Spleen (tissue), 13 donors: ENCODE measurements at places on chromosomes 7 and 10. TPM values are rescaled to one million over a fixed set of nuclear protein-coding genes. Genes with fewer than 3 reads are reported as not detected.

Gene SLC26A3
- total RNA-seq: not detected

Gene DGKI
- 0.57 TPM for total RNA-seq

Gene DPP6
- 1.4 TPM for total RNA-seq

Gene PDE6C
- not detected for total RNA-seq

Gene LIPJ
- 0.10 TPM for total RNA-seq

Gene UCN3
- total RNA-seq: not detected

Gene CDNF
- total RNA-seq: 1.6 TPM

GRCh38 chr7:2757904-2758672, 70.1 kb downstream of the AMZ1 start:
- no peaks in the 10 kb centered on the region for H3K27me3 ChIP-seq
- H3K4me3 ChIP-seq: no peak overlapping the region
- peaks cover 45% of the 10 kb centered on the region for H3K4me1 ChIP-seq
- no peak for DNase-seq
- peaks cover 21% of the 10 kb centered on the region for H3K36me3 ChIP-seq

- H3K4me3 ChIP-seq: no peak overlapping the region
- no peaks in the 10 kb centered on the region for H3K27me3 ChIP-seq
- DNase-seq: no peak
- no peaks in the 10 kb centered on the region for H3K36me3 ChIP-seq
These were observed 108.5 kb downstream of the FAM107B start for GRCh38 chr10:14665865-14666857.

GRCh38 chr10:62451611-62451975, 77.4 kb downstream of the ZNF365 start:
- no peaks in the 10 kb centered on the region for H3K36me3 ChIP-seq
- H3K4me1 ChIP-seq: peaks cover 25% of the 10 kb centered on the region
- DNase-seq: no peak
- H3K27me3 ChIP-seq: no peaks in the 10 kb centered on the region
- no peak overlapping the region for H3K4me3 ChIP-seq

DNA sequence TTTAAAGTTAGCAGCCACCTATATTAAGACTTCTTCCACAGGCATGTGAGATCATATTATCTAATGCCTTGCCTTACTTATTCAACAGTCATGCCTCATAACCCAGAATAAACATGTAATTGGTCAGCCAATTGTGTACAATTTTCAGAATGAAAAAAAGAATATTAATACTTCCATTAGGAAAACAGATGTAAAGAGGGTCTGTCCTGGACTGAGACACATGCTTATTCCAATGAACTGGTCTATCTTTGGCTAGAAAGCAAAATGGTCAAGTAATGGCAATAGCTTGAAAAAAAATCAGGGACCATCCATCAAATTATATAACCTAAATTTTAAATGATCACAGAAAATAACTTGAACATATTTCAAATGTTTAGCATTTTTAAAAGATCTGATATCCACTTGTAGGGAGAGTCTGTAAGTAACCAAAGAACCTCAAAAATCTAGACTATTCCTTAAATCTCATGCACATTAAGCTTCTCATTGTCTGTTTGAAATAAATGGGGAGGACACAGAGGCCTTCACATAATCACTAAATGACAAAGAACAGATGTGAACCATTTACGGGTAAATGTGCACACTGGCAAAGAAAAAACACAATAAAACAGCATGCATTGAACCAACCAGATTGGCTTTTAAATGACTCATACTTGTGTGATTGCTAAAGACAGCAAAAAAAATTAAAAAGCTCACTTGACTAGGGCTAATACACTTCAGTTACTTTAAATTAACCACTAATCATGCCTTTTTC, 568.8 kb upstream of the PCDH15 start:
- H3K27ac ChIP-seq: no peak overlapping the region
- H3K4me3 ChIP-seq: no peak overlapping the region
- H3K4me1 ChIP-seq: no peaks in the 10 kb centered on the region
- H3K36me3 ChIP-seq: no peaks in the 10 kb centered on the region

- H3K4me3 ChIP-seq: no peak overlapping the region
- H3K36me3 ChIP-seq: no peaks in the 10 kb centered on the region
- DNase-seq: no peak
These were observed 95.2 kb upstream of the ZNF716 start for GRCh38 chr7:57354679-57355338.

- H3K27me3 ChIP-seq: no peaks in the 10 kb centered on the region
- no peaks in the 10 kb centered on the region for H3K36me3 ChIP-seq
- DNase-seq: no peak
- H3K27ac ChIP-seq: no peak overlapping the region
These were observed 474.6 kb upstream of the FZD8 start for GRCh38 chr10:36116731-36117130.

DNA sequence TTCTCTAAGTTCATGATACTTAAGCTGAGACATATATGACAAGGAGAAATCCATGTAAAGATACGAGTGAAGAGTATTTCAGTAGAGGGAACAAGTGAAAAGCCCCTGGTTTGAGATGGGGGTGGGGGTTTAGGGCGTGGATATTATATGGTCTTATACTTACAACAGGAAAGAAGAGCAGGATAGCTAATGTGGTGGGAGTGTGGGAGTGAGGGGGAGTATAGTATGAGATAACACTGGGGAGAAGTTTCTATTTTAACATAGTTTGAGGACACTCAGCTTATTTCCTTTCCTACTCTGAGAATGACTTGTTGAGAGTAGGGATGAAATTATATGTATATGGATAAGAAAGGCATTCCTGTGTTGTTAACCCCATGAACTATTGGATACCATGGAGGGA, 36.5 kb downstream of the MCU start:
- no peak for DNase-seq
- H3K27me3 ChIP-seq: no peaks in the 10 kb centered on the region
- no peak overlapping the region for H3K27ac ChIP-seq
- no peaks in the 10 kb centered on the region for H3K36me3 ChIP-seq
- no peaks in the 10 kb centered on the region for H3K4me1 ChIP-seq
- no peak overlapping the region for H3K4me3 ChIP-seq

DNA sequence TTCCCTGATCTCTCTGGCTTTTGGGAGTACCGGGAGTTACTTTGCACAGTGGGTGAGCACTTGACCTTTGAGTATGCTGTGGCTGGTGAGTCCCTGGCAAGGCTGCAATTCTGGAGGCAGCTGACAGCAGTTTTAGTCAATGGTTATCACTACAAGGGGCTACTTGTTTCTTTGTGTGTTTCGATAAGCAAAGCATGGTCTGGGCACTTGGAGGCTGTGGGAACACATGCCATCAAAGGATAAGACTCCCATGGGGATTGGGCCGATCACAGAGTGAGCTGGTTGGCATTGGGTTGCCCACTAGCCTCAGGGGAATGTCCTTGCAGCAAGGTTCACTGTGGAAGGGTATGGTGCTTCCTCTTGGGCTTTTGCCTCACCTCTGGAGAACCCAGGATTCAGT, 208.2 kb downstream of the SNX13 start:
- H3K27ac ChIP-seq: no peak overlapping the region
- no peaks in the 10 kb centered on the region for H3K4me1 ChIP-seq
- no peak for DNase-seq
- H3K4me3 ChIP-seq: no peak overlapping the region

DNA sequence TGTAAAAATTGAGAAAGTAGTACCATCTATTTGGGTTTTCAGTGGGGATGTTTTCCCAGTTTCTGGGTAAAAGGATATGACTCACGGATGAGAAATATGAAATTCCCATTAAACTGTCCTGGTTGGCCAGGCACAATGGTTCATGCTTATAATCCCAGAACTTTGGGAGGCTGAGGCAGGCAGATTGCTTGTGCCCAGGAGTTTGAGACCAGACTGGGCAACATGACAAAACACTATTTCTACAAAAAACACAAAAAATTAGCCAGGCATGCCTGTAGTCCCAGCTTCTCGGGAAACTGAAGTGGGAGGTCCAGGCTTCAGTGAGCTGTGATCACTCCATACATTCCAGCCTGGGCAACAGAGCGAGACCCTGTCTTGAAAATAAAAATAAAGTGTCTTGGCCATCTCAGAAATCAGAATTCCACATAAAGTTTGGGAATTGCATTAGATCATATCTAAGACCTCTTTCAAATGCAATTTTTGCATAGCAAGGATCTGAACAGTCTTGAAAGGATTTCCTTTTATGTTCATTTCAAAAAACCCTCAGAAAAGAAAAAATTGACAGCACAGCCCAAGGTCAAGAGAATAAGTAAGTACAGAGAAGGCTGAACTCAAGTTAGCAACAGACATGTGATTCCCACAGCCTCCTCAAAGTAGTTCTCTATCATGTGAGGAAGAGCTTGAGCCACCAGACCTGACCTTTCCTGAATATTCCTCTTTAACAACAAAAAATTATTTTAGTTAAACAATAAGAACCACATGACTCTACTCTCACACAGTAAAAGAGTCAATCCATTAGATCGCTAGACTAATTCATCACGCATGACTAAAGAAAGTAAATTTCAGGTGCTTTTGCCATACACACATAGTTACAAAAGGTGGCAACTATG, 141.5 kb upstream of the CAV2 start:
- no peaks in the 10 kb centered on the region for H3K4me1 ChIP-seq
- no peak for DNase-seq
- H3K27me3 ChIP-seq: no peaks in the 10 kb centered on the region

DNA sequence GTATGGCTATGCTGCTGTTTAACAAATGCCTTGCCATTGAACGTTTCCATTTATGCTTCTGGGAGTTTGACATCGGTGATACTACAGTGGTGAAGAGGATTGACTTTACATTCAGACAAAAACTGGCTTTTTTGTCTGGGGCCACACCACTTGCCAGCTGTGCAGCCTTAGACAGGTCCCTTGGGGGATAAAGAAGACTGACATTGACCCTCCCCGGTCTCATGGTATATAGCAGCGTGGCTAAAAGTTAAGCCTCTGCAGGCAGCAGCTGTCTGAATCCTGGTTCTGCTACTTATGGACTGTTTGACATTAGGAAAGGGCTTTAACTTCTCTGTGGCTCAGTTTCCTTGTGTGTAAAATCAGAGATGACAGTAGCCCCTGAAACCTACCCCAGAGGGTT, 42.0 kb upstream of the PTF1A start:
- H3K36me3 ChIP-seq: no peaks in the 10 kb centered on the region
- H3K27me3 ChIP-seq: no peaks in the 10 kb centered on the region
- no peak for DNase-seq
- H3K27ac ChIP-seq: no peak overlapping the region
- H3K4me1 ChIP-seq: no peaks in the 10 kb centered on the region
- no peak overlapping the region for H3K4me3 ChIP-seq

- peaks cover 38% of the 10 kb centered on the region for H3K4me1 ChIP-seq
- no peak overlapping the region for H3K4me3 ChIP-seq
- H3K36me3 ChIP-seq: no peaks in the 10 kb centered on the region
- no peak overlapping the region for H3K27ac ChIP-seq
- no peak for DNase-seq
These were observed 23.9 kb upstream of the MPP7 start for GRCh38 chr10:28326516-28327490.

GRCh38 chr7:41745451-41745850, 42.6 kb upstream of the INHBA start:
- H3K27me3 ChIP-seq: no peaks in the 10 kb centered on the region
- H3K4me3 ChIP-seq: no peak overlapping the region
- no peaks in the 10 kb centered on the region for H3K4me1 ChIP-seq
- no peak overlapping the region for H3K27ac ChIP-seq

DNA sequence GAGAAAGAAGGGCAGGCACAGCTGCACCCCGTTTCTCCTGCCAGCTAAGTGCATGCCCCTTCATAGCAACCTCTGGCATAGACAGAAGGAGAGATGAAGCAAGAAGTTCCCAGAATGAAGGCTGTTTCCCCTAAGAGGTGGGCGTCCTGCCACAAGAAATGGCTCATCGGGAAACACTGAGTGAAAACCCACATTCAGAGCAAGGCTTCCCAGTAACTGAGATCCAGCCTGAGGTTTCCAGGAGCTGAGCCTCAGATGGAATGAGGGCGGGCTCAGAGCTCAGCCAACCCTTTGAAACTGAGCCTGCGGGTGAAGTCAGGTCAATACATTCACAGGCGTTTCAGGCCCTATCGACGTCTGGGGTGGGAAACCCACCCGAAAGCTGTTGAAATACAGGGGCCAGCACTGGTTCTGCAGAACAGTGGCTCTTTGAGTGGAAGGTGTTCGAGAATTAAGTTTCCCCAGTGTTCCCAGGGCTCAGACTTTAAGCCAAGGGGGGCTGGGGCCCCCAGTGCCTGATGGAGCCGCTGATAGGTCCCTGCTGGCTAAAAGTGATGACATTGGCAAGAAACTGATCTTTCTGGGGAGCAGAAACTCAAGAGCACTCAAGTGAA, 510.2 kb downstream of the RPS24 start:
- no peak for DNase-seq
- no peaks in the 10 kb centered on the region for H3K4me1 ChIP-seq
- H3K4me3 ChIP-seq: no peak overlapping the region

- H3K36me3 ChIP-seq: no peaks in the 10 kb centered on the region
- peaks cover 15% of the 10 kb centered on the region for H3K27me3 ChIP-seq
- DNase-seq: no peak
These were observed 48.7 kb upstream of the LOXL4 start for GRCh38 chr10:98316661-98317060.

DNA sequence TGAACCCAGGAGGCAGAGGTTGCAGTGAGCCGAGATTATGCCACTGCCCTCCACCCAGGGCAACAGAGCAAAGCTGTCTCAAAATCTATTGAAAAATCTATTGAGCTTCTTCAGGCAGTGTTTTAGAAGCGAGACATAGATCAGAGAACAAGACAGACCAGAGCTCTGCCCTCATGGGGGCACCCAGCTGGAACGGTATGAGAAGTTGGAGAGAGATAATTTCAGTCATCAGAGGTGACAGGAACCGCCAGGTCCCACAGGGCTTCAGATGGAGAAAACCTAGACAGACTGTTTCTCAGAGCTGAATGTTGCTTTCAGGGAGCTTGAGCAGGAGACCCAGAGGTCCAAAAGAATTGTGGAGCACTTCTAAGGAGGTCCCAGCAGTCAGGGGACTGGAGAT, 14.2 kb upstream of the GTF2IRD1 start:
- H3K4me1 ChIP-seq: no peaks in the 10 kb centered on the region
- DNase-seq: no peak
- H3K27ac ChIP-seq: no peak overlapping the region
- no peaks in the 10 kb centered on the region for H3K36me3 ChIP-seq
- H3K27me3 ChIP-seq: no peaks in the 10 kb centered on the region
